Endothelial cell (in vitro differentiated cells): ENCODE measurements at places on chromosomes 12 and 14. TPM values are rescaled to one million over a fixed set of nuclear protein-coding genes. Genes with fewer than 3 reads are reported as not detected.

DNA sequence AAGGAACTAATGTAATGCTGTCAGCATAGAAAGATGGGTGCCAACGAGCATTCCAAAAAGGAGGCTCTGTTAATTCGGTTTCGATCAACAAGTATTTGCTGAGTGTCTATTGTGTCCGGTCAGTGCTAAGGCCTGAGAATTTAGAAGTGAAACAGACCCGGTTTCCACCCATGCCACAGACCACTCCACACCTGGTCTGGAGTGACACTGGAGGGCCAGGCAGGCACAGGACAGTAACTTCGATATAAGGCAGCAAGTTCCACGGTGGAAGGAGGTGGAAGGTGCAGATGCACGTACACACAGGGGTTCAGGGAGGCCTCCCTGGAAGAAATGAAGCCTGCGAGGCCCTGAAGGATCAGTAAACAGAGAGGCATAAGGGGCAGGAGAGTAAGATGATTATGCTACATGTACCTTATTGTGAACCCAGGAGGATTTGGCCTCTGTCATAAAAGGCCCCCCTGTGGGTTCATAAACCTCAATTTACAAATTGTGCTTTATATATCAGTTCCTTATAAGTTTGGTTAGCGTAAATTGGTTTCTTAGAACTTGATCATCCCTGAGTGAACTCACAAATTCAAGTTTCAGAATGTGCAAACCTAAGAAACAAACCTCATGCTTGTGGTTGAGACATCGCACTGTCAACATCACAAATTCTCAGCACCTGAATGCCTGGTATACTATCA, 25.9 kb downstream of the SSH1 start:
- DNase-seq: no peak

DNA sequence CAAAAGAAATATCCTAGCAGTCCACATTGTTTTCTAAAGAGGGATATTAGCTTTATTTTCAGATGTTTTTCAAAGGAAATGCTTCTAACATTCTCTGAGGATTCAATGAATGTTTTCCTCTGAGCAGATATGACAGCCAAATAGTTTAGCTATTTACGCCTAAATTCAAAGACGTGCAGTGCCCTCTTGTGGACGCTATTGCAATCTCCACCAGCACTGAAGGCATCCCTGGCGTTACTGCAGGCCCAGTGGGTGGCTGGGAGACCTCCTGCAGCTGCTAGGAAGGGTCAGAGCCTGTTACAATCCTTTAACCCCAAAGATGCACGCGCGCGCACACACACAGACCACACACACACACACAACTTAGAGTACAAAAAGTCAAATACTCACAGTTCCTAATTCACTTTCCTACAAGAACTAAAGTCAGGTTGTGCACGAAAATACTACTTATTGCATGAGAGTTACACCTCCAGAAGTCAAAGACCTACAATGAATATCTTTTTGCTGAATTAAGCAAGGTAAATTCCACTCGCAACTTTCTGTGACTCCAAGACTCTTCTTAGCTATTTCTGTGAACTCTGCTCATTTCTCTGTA, 589.3 kb upstream of the TMEM132C start:
- peak; percentile 49 for DNase-seq

- no peak for DNase-seq
These were observed 211.8 kb downstream of the MSRB3 start for GRCh38 chr12:65490250-65490649.

C12orf50 gene
- not detected for total RNA-seq

DNA sequence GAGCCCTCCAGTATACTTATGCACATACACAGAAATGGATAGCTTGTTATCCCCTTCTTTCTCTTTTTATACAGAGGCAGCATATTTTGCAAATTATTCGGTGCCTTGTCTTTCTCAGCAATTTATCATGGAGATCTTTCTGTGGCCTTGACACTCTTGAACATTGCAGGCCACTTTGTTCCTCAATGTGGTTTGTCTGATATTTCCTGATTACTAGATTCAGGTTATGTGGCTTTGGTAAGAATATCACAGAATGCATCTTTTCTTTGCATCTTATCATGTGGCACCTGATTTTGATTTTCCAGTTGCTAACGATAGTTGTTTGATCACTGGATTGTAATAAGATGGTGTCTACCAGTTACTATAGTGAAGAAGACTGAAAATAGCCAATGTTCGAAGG, 7.1 kb upstream of the SNRPF start:
- DNase-seq: no peak

IL26 gene
- total RNA-seq: not detected

- no peak for DNase-seq
These were observed 5.9 kb upstream of the B3GNT4 start for GRCh38 chr12:122197612-122197966.

GRCh38 chr12:131357185-131357747, 353.6 kb upstream of the SFSWAP start:
- DNase-seq: no peak

- DNase-seq: no peak
These were observed 14.0 kb upstream of the HPD start for GRCh38 chr12:121872546-121873215.

DNA sequence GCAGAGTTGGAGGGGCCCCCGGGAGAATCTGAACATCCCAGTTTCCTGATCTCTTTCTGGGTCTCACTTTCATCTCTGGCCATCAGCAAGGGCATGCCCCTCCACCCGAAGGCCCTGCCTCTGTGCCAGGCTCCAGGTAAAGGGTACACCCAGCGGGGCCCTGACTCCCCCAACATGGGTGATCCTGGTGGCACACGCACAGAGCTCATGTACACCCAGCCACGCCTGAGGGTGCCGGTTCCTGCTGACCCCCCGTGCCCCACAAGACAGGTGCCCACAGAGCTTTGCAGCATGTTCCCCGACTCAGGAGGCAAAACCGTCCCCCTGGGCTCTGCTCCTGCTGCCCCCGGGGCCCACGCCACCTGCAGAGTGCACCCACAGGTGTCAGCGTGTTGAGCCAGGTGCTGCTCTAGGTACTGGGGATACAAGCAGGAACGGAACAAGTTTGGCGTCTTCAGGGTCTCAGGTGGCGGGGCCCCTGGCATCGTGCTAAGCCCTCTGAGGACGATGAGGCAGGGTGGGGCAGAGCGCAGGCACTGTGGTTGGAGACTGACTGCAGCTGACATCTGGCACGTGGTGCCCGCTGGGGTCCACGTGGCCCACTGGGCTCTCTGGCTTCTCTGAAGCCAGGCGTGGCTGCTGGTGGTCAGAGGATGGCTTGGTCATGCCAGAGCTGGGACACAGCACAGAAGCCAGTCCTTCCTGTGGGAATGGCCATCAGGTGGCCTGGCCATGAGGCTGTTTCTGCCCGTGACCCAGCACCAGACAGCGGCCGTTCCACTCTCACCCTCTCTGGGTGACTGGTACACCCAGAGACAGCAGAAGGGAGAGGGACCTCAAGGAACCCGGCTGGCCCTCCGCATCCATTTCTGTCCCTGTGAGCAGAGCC, 13.8 kb downstream of the BAG5 start:
- DNase-seq: no peak

GRCh38 chr12:92156139-92156538, 10.5 kb upstream of the BTG1 start:
- no peak for DNase-seq

- DNase-seq: no peak
These were observed 30.6 kb downstream of the ATG14 start for GRCh38 chr14:55381040-55381439.

ESPL1 gene
- 11.8 TPM for total RNA-seq

CLEC4C gene
- total RNA-seq: not detected

BDKRB2 gene
- total RNA-seq: 0.15 TPM

DNA sequence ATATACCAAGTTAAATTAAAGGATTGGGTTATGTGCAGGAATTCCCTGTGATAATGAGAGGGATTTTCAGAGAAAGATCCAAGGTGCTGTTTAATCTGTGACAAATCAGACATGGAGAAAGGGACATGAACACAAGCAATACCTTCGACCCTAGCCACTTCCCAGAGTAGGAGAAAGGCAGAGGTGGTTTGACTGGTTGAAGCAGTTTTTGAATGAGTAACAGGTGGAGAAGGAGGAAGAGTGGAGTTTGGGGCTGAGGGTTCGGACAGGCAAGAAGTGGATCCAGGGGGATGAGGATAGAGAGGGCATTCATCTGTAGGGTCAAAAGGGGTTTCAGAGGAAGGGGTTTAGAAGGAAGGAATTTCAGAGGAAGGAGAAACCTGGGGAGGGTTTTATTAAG, 27.4 kb upstream of the A2M start:
- DNase-seq: no peak

SLC6A12 gene
- 0.26 TPM for total RNA-seq

BDKRB1 gene
- not detected for total RNA-seq

- no peak for DNase-seq
These were observed 17.9 kb upstream of the FAM234B start for GRCh38 chr12:13026286-13026685.

- DNase-seq: no peak
These were observed 11.5 kb upstream of the PLEK2 start for GRCh38 chr14:67423424-67423823.

GRCh38 chr14:101060171-101060601, 156.7 kb upstream of the RTL1 start:
- no peak for DNase-seq

DNA sequence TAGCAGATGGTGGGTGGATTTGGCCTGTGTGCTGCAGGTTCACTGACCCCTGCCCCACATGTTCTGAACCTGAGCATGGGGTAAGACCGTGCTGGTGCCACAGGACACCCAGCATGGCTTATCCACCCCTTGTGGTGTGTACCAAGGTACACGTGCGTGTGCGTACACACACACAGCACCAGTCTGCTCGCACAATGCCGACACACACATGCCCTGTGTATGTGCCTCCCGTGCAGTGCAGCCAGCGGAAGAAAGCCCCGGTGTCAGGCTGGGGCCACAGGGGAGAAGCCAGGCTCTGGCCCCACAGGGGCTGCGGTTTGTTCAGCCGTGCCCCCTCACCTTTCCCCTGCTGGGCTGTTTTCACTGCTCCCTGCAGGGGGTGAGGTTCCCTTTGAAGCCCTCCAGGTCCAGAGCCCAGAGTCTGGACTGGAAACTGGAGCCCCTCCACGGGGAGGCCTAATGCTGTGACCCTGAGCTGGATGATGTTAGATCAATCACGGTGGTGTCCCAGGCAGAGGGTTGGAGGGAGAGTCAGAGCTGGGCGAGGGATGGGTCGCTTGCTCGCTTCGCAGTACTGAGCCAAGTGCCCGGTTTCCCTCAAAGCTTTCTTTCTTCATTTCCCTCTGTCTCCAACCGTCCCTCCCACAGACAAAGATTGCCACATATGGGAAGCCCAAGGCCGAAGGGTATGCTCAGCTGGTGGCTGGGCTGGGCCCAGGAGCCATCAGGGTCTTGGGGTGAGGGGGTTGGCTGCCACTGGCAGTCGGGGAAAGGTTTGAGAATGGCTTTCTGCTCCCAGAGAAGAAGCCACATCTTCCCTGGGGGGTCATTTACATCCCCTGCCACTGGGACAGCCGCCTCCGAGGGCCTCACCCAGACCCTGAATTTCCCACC, 6.2 kb downstream of the DTX1 start:
- no peak for DNase-seq

PTCSC3 gene
- total RNA-seq: not detected

KRT78 gene
- not detected for total RNA-seq

GRCh38 chr12:90922145-90922627, 32.8 kb downstream of the CCER1 start:
- DNase-seq: no peak

DNA sequence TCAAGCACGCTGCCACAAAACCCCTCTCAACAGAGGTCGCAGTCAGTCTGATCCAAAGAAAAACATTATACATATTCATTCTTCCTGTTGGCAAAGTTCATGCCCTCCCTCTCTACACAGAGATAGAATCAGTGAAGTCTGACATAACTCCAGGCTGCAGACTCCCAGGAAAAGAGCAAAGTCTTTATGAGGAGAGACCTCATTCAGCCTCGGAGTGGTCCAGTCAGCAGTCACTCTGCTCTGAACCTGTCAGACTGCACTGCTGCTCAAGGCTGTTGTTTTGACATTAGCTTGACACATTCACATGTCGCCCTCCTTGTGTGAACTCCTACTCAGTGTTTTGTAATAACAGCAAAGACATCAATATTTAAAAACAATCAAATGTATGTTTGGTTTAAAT, 241.2 kb upstream of the G2E3 start:
- no peak for DNase-seq

GUCY2C gene
- total RNA-seq: 0.36 TPM

GRCh38 chr12:6337958-6338433, 3.9 kb downstream of the TNFRSF1A start:
- no peak for DNase-seq

GRCh38 chr12:116551952-116552772, 7.0 kb upstream of the MAP1LC3B2 start:
- no peak for DNase-seq

KRT85 gene
- not detected for total RNA-seq

GRCh38 chr12:120156315-120157259, 37.9 kb downstream of the GCN1 start:
- DNase-seq: no peak

MYO1H gene
- total RNA-seq: 4.4 TPM

LRRIQ1 gene
- 1.1 TPM for total RNA-seq

POLE gene
- total RNA-seq: 137 TPM

- no peak for DNase-seq
These were observed 48.6 kb downstream of the HSPB8 start for GRCh38 chr12:119227292-119227691.

MANSC4 gene
- not detected for total RNA-seq

- DNase-seq: no peak
These were observed 39.9 kb downstream of the JDP2 start for GRCh38 chr14:75467763-75468162.

CIROP gene
- total RNA-seq: not detected

GRCh38 chr12:75585330-75585729, 73.9 kb upstream of the KRR1 start:
- DNase-seq: no peak

KRT75 gene
- not detected for total RNA-seq

DNA sequence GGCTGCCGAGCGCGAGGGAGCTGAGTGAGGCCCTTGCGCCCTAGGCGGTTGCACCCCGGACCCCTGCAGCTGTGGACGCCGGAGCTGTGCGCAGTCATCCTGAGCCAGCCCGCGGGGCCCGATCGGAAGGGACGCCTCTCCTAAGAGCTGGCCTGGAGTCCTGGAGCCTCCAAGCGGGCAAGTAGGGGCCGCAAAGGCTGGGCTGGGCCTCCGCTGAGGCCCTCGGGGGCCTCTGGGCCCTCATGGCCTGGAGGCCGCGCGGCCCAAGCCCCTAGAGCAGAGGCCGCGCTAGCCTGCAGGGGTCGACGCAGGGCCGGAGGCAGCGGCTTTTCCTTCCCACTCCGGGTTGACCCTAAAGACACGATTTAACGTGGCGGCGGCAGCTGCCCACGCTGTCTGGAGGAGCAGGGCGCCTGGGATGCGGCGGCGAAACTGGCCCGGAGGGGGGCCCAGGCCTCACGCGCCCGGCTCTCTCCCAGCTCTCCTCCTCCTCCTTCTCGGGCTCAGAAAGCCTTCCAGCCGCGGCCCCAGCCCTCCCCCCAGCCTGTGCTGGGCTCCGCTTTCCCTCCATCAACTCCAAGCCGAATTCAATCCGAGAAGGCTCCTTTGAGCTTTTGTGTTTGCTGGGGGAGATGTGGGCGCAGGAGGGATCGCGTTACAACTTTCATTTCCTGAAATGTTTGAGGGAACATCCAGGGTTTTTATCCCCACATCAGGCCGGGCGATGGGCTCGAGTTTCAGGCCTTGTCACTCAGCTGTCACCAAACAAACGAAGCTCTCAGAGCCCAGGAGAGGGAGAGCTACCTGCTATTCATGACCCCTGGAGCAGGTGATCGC, 11.6 kb downstream of the SIX1 start:
- peak; percentile 38 for DNase-seq

GRCh38 chr14:66361013-66361412, 125.2 kb upstream of the CCDC196 start:
- DNase-seq: no peak

GRCh38 chr12:45434094-45434493, 218.2 kb downstream of the ANO6 start:
- no peak for DNase-seq
